ENCODE measurements at places on chromosomes 4 and X.

GRCh38 chr4:1207603-1208265 is 35.4 kb upstream of the SPON2 start:
- peak; percentile 73 for DNase-seq

DNA sequence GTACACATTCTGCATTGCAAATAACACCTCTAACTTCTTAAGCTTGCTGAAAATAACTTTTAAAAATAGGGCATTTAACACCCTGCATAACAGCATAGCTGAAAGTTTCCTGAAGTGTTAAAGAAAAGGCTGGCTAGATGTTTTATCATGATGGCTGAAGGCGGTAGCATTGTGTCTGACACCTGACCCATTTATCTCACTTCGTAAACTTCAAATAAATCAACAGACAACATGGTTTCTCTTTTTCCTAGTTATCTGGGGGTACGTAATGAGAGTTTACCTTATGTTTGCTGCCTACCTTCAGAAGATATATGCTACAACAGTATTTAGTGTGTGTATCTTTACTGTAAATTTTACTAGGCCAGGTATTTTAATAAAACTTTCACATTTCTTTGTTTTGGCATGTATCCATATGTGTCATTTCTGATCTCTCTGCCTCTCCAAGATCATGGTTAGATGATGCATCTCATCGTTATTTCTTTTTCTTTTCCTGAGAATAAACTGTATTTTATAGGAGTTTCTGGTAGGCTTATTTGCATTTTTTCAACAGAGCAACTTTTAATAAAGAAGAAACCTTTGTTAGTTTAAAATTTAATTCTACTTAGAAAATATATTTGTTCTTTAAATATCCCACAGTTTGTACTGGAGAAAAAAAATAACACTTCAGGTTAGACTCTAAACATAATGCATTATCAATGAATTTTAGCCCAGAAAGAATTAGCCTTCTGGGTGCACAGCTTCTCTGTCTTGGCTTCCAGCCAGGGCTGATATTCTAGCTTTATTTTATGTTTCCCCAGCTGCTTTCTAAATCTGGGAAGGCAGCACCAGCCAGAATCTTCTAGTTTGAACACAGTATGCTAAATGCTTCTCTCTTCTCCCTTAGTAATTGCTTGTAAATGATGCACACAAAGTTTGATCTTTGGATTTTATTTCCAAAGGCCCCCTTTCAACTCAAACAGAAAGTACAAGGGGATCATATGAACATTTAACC is 2.9 kb downstream of the NDST4 start:
- DNase-seq: no peak

GRCh38 chr4:113539408-113539807 is 222.1 kb downstream of the CAMK2D start:
- DNase-seq: no peak

GRCh38 chrX:120291211-120291610 is 20.1 kb downstream of the TMEM255A start:
- DNase-seq: no peak

GRCh38 chr4:97691111-97691605 is 452.1 kb downstream of the STPG2 start:
- DNase-seq: no peak

DNA sequence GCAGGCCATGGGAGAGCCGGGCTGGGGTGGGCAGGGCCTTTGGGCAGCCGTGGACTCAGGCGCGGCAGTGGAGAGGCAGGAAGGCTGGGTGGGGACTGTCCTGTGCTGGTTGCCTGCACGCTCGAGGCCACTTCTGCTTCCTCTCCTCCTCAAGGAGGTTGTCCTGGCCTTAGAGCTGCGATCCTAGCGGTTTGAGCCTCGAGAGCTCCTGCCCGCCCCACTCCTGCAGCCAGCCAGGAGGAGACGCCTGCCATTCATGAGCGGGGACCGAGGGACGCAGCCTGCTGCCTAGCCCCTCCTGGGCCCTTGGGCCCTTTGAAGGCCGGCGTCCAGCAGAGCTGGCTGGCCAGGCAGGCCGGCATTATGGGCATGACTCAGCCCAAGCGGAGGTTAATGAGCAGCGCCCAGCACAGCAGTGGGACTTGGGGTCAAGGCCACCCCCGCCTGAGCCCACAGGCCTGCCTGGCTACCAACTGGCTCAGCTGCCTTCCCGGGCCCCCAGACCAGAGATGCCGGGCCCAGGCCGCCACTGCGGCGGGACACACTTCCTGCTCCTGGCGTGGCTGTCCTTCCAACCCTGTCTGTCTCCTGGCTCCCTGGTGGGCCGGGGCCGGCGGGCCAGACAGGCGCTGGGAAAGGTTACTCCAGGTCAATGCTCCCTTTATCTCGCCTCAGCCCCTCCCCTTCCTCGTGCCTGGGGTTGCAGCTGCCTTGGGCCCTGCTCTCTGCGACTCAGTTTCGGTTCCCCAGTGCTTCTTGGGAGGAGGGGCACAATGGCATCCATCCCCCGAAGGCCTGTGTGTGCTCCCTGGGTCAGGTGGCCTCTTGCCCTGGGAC is 1.8 kb downstream of the ABCD1 start:
- peak; percentile 71 for DNase-seq

- DNase-seq: peak; percentile 2
These were observed 56.9 kb upstream of the PRPS1 start for GRCh38 chrX:107571296-107571998.

- no peak for DNase-seq
These were observed 746 bp upstream of the AADAT start for GRCh38 chr4:170090352-170091052.

- DNase-seq: no peak
These were observed 14.6 kb downstream of the SAT1 start for GRCh38 chrX:23797371-23798128.

- no peak for DNase-seq
These were observed 47.4 kb upstream of the HOPX start for GRCh38 chr4:56728512-56728911.

GRCh38 chr4:134665429-134665828 is 463.8 kb upstream of the PABPC4L start:
- DNase-seq: no peak

GRCh38 chr4:69056150-69056549 is 40.1 kb upstream of the UGT2B7 start:
- DNase-seq: no peak

DNA sequence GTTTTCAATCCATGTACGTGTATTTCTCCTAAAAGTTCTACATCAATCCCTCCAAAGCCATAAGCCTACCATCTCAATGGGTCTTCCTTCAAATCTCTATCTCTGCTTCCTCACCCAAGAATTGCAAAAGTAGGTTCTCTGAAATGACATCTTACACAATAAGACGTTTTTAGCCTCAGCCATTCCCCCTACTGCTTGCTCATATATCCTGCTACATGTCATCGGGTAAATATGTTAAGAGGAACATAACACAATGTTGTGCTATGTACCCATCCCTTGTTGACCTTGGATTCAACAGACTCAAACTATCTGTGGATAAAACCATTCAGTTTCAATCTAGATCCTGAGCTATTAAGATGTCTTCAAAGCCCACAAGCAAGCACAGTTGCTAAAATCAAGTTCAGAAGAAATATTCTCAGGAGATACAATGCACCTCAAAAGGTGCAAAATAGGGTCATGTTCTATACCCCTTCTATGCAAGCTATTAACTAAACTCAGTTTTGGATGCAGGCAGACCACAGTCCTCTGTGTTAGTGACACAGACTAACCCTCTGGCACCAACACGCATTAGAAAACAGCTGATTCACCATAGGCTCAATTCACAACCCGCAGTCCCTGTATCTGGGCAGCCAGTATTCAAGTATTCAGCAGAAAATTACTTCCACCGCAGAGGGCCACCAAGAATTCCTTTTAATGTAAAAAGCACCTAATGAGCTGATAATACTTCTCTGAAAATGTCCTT is 56.8 kb downstream of the CD99L2 start:
- no peak for DNase-seq

- DNase-seq: no peak
These were observed 124.1 kb upstream of the SPIN4 start for GRCh38 chrX:63475200-63475599.

DNA sequence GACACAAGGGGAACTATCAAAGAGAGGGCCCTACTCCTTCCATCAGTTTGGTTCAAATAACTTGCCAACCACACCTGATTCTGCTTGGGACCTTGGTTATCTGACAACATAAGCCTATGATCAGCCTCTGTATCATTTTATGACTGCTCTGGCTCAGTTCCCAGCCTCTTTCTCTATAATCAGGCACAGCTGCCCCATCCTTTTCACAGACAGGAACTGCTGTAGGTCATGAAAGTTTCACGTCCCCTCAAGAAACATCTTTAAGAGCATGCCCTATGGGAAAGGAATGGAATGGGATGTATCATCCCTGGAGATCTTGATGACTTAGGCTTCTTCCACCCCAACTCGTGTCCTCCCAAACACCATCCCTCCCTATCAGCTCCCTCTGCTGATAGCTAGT is 243.4 kb downstream of the AR start:
- no peak for DNase-seq

- DNase-seq: no peak
These were observed 29.0 kb downstream of the RNF4 start for GRCh38 chr4:2497931-2498330.

DNA sequence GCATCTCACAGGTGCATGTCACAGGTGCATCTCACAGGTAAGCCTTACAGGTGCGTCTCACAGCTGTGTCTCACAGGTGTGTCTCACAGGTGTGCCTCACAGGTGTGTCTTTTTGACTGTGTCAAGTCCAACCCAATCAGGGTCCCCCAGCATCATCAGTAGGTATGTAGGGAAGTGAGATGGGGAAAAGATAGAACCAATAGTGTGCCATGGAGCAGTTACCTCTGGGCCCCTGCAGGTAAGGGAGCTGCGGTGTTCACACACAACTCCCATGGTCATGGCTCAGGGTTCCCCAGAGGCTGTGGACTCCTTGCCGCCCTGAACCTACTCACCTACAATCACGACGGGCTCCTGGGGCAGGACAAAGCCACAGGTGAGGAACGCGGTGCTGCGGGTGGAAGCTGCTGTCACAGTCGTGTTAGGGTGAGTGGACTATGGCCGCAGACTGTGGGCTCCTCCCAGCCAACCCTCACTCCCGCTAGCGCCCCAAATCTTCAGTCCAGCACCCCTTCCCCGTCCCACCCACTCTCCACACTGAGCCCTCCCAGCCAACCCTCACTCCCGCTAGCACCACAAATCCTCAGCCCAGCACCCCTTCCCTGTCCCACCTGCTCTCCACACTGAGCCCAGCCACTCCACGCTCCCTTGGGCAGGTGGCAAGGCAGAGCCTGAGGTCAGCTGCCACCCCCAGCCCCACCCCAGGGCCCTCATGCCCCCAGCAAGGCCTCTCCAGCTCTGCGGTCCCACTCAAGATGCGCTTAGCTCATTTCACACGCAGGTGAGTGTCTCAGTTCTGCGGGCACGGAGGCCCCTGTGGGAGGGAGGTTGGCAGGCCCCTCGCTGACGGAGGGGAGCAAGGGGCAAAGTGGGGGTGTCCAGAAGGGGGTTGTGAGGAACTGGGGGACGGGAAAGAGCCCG is 2.1 kb upstream of the PDE6B start:
- DNase-seq: no peak

DNA sequence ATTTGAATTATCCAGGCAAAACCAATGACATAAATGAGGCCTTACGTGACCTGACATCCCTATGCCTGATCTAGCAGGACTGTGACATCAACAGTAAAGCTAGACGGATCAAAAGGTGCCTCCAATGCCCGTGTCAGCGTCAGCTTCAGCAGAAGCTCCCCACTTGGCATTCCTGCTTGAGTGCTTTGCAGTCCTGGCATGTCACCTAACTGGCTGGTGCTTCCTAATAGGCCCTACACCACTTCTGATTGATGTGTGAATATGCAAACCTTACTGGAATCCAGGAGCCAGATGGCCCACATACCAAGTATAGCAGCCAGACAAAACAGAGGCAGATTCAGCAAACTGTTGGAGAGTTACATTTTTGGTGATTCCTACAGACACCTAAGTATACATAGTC is 224.2 kb downstream of the DMD start:
- DNase-seq: no peak

- DNase-seq: peak; percentile 12
These were observed 82.9 kb upstream of the TAB3 start for GRCh38 chrX:30971774-30972603.

DNA sequence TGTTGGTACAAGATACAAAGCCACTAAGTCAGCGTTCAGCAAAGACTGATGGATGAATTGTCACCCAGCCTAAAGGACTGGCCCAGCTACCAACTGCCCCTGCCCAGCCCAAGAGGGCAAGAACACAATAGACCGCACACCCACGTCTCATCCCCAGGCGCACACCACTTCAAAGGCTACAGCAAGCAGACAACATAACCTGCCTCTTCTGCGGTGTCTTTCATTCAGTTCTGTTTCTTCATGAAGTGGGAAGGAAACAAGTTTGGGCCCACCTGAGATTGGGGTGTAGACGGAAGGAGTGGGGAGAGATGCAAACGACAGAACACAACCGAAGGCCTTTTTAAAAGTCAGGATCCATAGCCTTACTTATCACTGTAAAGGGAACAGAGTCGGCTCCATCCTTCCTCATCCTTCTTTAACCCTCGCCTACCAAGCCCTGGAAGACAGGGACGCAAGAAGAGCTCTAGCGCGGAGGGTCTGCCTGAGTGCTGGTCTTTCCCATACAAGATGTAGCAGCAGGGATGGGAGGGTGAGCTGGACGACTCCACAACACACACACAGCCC is 691 bp downstream of the SCARB2 start:
- peak; percentile 61 for DNase-seq

- peak; percentile 52 for DNase-seq
These were observed at the start of gene ADAMTS3 for GRCh38 chr4:72568959-72569718. ADAMTS3 (minus strand) TSS chr4:72569221; CDS start chr4:72568762, 459 bp downstream.

DNA sequence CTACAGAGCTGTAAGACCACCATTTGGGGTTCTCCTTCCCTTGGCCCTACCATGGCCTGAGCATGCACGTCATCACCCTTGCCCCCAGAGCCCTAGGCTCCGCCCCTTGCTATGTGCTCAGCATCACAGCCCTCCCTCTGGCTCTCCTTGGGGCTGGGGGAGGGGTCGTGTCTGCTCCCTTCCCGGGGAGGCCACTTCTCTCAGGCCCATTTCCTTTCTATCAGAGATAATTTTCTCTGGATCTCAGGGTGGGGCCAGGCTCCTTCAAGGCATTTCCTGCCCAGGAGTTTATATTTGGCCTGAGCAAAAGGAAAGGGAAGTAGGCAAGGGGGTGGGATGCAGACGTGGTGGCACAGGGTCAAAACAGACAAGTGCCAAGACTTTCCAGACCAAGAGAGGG is 55.9 kb downstream of the STARD8 start:
- no peak for DNase-seq

DNA sequence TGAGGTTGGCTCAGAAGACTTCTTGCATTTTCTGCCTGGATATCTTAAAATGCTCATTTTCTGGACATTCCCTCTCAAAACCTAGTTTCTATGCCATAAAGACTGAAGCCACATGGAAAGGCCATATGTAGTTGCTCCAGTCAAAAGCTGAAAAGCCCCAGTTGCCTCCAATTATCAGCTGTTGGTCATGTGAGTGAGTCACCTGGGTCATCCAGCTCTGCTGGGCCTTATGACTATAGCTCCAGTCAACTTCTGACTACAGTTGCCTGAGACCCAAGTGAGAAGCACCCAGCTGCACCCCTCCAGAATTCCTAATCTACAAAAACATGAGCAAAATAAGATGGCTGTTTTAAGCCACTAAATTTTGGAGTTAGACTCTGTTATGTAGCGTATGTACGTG is 41.9 kb downstream of the HELQ start:
- no peak for DNase-seq

Measured in nucleus accumbens (tissue), 56 donors.